ENCODE measurements at places on chromosomes 7 and 10.

DNA sequence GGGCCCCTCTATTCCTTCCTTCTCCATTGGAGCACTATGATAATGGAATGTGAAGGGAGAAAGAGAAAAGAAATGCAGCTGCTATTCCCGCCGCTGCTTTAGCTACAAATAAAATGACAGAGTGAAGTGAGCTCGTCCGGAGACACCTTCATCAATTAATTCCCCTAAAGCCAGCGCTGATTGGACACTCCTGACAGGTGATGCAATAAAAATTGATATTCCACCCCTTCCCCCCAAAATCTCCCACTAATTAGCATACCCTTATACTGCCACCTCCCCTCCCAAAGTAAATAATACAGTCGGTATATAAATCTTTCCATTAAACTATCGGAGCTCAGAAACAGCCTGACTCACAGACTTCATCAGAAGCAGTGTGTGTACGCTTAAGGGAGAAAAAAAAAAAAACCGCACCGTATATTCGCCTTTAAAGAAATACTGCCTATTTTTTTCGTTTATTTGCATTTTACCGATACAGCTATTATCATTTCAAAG lies 7.3 kb downstream of the SKIDA1 start:
- DNase-seq, result no peak

GRCh38 chr10:31528831-31529230 lies 209.8 kb downstream of the ZEB1 start:
- no peak for DNase-seq

DNA sequence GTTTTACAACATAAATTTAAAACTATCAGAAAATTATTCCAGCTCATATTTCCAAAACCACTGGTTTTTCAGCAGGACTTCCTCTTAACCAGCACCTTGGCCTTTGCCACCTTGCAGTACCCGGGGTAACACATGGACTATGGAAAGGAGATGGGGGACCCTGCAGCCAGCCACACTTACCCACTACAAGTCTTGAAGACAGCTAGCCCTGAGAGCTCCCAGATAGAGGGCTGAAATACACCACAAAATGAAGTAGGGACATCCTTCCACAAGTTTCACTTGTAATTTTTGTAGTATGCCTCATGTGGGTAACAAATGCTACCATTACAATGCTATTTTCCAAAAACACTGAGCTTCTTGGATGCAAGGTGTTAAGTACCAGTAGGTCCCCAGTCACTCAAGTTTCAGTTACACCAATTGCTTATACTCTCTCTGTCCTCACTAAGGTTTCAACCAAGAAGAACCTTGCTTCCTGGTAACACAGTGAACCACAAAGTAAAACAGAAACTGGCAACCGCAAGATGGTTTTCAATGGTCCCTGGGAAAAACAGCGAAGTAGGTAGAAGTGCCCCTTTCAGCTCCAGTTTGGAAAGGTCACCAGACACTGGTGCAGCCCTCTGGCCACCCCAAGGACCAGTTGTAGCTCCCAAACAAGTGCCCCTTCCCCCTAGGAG lies 110.9 kb downstream of the SGMS1 start:
- DNase-seq, result no peak

DNA sequence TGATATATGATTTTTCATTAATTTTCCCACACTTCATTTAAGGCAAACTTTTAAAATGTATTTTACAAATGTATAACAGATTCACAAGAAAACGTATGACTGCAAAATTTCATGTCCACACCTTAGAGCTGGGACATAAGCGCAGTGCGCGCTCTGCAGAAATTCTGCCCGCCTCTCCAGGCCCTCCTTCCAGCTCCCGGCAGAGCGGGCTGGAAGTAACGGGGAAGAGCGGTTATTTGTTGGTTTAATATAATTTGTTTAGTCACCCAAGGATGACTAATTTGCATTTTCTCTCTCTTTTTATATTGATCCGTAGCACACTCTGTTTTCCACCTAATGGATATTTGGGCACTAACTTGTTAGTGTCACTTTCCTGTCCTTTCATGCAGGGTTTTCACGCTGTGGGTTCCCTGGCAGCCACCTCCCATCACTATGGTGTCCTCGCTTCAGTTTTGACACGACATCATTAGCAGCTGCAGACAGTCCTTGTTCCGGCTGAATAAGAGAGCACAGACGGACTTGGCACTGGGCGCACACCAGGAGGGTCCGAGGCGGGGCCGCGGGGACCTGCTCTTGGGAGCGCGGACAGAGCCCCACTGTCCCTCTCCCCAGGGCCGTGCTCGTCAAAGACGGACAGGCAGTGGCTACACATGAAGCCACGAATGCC lies 129.2 kb upstream of the SEC61G start:
- DNase-seq, result no peak

GRCh38 chr7:110591341-110591740 lies 499.6 kb upstream of the LRRN3 start:
- no peak for DNase-seq

DNA sequence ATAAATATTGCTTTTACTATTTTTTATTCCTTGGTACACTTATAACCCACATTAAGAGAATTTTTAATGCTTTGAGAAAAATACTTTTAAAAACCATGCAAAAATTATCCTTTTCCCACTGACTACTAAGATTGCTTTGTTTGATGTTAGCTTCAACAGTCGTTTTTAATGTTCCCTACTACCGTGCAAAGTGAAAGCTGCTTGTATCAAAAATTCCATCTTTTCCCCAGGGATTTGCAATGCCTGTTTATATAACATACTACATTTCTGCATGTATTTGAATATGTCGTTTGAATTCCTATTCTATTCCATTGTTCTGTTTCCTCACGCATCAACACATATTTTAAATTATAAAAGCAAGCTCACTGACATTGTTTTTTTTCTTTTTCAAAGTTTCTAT lies 54.4 kb downstream of the TFPI2 start:
- no peak for DNase-seq

GRCh38 chr10:72259491-72260238 lies 14.1 kb upstream of the DDIT4 start:
- DNase-seq, result peak; percentile 49

GRCh38 chr7:75033064-75033463 lies 40.5 kb downstream of the RCC1L start:
- DNase-seq, result no peak

- no peak for DNase-seq
Observed at GRCh38 chr10:74120911-74121310, 29.7 kb downstream of the AP3M1 start.

- no peak for DNase-seq
Observed at GRCh38 chr10:15469111-15469510, 98.0 kb upstream of the FAM171A1 start.

- no peak for DNase-seq
Observed at GRCh38 chr7:133070562-133070961, 11.3 kb downstream of the CHCHD3 start.

DNA sequence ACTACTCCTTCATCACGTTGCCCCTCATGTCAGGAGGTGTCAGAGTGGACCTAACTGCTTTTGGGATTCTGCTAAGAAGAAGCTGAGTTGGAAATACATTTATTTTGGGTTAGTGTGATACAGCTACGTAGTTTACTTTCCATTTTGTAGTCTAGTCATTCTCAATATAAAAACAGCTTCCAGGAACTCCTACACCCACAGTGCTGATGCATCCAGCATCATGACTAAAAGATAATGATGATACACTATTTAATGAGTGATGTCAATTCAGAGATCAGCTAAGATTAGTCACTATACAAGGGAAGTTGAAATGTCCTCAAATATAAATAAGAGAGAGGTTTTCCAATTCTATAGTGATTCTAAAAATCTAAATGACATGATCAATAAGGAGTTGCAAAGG lies 264.2 kb upstream of the SLC26A5 start:
- DNase-seq, result no peak

DNA sequence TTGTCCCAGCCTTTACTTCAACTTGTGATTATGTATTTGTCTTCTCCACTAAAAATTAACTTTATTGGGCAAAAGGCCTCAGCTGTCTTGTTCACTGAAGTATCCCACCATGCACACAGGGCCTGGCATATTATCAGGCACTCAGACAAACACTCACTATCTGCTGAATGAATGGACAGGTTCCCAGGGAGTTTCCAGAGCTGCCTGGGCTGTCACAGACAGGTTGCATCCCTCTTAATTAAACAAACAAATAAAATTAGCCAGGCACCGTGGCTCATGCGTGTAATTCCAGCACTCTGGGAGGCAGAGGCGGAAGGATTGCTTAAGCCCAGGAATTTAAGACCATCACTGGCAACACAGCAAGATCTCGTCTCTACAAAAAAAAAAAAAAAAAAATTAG lies 1.5 kb upstream of the TSPAN14 start:
- no peak for DNase-seq

GRCh38 chr10:98242823-98243222 lies 25.2 kb downstream of the LOXL4 start:
- DNase-seq, result no peak

DNA sequence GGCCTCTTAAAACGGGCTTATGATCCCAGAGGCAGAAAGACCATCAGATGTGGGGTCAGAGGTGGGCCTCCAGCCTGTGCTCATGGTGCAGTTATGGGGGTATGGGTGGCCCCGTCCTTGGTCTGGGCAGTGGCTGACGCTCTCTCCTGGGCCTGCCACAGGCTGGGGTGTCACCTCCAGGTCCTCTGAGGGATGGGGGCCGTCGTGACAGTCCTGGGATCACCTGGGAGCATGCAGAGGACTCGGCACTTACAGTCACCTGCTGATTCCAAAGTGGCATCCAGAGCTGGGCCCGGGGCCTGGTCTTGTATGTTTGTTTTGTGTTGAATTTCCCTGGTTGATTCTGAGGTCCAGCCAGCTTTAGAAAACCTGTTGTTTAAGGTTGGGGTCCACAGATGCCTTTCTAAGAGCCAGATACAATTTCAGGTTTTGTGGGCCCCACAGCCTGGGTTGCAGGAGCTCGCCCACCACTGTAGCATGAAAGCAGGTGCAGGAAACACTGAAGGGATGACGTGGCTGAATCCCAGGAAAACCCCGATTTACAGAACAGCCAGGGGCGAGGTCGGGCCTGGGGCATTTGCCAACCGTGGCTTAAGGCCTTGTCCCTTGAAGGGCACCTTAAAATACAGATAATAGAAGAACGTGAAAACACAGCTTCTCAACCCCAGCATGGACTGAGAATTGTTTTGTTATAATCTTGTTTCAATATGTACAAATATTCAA lies 170.7 kb upstream of the PPP2R2D start:
- no peak for DNase-seq

- DNase-seq, result no peak
Observed at GRCh38 chr10:119309423-119309770, 102.0 kb downstream of the GRK5 start.

- peak; percentile 48 for DNase-seq
Observed at GRCh38 chr10:76117949-76118348, 686.5 kb downstream of the LRMDA start.

GRCh38 chr7:126727930-126728391 lies 524.8 kb downstream of the GRM8 start:
- peak; percentile 62 for DNase-seq

DNA sequence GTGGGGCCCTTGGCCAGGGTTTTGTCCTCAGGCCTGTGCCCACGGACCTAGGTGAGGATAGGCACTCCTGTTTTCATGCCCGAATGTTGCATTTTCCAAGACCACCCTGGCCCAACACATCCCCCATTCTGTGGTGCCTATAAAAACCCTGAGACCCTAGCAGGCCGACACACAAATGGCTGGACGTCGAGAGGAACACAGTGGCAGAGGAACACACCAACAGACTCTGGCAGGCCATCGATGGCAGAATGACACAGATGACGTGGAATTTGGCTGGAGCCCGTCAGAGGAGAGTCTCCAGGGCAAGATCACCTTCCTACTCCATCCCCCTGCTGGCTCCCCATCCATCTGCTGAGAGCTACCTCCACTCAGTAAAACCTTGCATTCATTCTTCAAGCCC lies 898.8 kb downstream of the ANKRD7 start:
- DNase-seq, result no peak

- DNase-seq, result no peak
Observed at GRCh38 chr10:25047088-25047487, 30.7 kb downstream of the THNSL1 start.

DNA sequence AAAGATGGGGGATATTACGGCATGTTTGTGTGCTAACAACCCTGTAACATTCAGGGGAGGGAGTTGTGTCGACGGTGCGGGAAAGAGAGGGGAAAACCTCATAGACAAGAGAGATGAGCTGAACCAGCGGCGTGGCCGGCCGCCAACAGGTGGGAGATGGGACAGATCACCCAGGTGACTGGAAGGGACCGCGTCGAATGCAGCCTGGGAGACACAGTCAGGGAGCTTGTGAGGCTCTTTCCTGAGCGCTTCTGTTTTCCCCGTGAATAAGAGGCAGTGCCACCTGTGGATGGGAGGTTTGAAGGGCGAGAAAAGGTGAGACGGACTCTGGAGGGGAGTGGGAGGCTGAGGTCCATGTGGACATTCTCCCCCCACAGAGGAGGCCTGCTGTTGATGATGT lies 9.9 kb upstream of the PRKAG2 start:
- DNase-seq, result no peak

DNA sequence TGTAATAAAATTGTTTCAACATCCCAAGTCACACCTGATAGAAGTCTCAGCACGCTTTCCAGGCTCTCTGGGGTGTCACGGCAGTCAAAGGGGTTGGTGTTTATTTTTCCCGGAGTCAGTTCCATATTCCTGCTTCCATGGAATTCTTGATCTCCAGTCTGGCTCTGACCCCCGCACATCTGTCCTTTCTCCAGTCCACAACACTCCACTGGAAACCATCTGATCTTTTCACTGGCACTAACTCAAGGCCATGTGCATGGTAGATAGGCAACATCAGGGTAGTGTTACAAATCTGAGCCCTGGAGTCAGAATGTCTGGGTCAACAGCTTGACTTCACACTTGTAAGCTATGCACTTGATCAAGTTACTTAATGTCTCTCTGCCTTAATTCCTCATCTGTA lies 176.2 kb downstream of the WDR11 start:
- no peak for DNase-seq

DNA sequence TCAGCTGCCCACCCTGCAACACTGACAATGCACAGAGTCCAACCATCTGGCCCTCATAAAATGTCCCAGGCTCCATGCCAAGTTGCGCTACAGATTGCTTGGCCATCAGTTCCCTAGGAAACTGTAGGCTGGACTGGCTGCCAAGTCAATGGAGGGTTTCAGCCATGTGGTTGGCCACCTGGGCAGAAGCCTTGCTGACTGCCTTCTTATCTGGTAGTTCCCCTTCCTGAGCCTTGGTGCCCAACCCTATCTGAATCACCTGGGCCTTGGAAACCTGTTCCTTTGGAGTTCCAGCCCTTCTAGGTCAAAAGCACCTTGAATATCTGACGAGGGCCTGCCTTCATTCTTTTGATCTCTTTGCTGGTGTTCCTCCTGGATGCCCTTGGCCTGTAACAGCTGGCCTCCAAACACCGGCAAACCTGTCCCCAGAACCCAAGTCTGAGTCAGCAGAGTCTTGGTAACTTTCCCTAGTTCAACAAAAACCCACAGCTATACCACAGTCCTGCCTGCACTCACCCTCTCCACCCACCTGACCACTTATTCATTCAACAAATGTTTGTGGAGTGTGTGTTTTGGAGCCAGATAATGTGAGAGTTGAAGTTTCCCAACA lies 37.4 kb upstream of the KDM7A start:
- peak; percentile 29 for DNase-seq

- DNase-seq, result no peak
Observed at GRCh38 chr7:74015670-74016069, 12.3 kb upstream of the ELN start.
